ENCODE measurements at places on chromosomes 7 and 10.

- no peak for DNase-seq
Observed at GRCh38 chr7:6128205-6128604, 97.0 kb downstream of the ANKRD61 start.

DNA sequence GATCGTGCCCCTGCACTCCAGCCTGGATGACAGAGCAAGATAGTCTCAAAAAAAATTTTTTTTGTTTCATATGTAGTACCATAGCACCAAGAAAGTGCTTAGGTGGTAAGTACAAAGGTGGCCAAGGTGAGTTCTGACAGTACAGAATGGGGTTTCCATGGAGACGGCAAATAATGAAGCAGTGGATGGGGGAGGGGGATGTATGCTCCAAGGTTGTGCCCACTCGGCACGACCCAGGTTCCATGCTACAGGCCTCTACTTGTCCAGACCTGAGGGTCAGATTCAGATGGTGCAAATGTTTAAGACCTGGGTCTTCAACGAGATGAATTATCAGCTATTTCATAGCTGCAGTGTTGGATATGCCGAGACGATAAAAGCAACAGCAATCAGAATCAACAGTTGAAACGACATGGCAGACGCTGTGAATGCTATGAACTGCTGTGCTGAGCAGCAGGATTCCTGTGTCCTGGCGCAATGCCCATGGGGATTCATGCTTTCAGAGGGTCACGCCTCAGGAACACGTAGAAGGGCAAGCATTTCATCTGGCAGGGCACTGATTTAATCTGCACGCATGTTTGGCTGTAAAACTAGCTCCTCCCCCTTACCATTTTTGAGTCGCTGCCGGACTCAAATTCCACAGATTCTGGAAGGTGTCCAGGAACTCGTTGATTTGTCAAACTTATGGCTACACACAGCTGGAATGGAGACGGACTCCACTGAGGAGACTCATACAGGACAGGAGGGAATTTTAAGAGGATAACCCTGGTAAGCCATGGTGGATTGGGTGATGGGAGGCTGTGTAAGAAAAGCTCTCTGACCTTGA lies 256.5 kb downstream of the FRMD4A start:
- no peak for DNase-seq

- no peak for DNase-seq
Observed at GRCh38 chr7:16114633-16115032, 306.7 kb downstream of the CRPPA start.

DNA sequence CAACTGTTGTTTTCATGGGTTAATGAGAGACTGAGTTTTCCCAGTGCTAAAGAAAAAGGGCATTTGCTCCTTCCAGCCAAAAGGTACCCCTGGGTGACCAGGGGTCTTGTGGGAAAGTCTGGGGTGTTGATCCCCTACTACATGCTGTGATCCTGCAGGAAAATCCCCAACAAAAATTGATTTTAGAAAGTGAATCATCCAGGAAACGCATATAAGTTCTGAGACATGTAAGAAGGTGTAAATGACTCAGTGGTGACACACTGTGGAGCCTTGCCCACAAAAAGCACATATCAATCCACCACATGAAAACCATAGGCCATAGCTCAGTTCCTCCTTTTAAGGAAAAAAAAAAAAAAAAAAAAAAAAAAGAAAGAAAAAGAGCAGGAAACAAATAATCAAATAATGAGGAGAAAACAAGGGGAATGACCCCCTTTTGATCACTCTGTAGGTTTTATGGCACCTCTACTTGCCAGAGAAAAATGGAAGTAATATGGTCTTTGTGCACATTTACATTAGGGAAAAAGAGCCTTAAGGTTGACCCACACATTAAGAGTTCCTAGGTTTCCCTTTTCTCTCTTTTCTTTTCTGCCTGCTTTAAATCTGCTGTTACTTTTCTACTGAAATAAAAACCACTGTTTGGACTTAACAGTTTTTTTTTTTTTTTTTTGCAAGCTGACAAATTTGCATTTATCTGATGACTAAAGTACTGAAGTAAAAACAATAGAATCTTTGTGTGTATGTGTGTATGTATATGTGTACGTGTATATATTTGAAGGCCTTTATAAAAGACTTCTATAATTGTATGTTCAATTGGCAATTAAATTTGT lies 386.0 kb downstream of the KIF20B start:
- peak; percentile 69 for DNase-seq

DNA sequence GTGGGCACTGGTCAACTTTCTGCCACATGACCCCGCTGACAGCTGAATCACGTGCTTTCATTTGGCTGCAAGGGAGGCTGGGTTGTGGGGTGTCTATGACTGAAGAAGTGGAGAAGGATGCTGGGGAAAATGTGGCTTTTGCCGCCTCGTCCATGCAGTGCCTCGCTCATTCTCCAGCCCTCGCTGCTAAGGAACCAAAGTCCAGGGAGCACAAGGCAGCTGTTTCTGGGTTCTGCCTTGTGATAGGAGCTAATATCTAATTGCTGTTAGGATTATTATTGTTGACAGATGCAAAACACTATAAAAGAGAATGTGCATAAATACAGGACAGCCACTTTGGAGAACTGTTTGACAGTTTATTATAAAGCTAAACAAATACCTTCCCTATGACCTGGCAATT lies 4.9 kb upstream of the CAMK2B start:
- no peak for DNase-seq

DNA sequence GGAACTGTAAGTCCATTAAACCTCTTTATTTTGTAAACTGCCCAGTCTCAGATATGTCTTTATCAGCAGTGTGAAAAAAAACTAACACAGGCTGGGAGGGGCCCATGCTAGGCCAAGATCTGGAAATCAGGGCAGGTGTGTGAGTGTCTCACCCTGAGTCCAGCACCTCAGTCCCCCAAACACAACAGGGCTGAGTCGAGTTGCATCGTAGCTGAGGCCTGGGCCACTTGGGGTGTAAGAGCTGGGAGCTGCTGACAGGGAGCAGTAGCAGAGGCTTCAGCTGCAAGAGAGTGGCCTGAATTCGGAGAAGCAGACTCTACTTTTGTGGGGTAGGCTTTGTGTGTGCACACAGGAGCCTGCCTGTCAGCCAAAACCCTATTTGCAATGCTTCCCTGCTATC lies 553.1 kb downstream of the PTPRN2 start:
- no peak for DNase-seq

DNA sequence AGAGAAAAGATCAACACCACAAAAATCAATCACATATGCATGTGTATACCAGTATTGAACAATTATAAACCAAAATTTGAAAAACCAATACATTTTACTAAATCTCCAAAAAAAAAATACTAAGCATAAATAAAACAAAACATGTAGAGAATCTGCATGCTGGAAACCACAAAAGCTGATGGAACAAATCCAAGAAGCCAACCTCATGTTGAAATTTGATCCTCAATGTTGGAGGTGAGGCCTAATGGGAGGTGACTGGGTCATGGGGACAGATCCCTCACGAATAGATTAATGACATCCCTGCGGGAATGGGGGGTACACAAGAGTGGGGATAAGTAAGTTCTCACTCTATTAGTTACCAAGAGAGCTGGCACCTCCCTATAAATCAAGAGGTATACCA lies 82.5 kb downstream of the OAT start:
- DNase-seq, result no peak

GRCh38 chr7:16055263-16055976 lies 365.9 kb downstream of the CRPPA start:
- DNase-seq, result no peak

GRCh38 chr10:11331726-11332125 lies 279.7 kb downstream of the USP6NL start:
- DNase-seq, result no peak

GRCh38 chr10:106457522-106457921 lies 707.0 kb downstream of the SORCS1 start:
- DNase-seq, result no peak

- no peak for DNase-seq
Observed at GRCh38 chr10:7082967-7083366, 327.9 kb downstream of the SFMBT2 start.

GRCh38 chr7:2405201-2405600 lies 1.8 kb downstream of the CHST12 start:
- DNase-seq, result no peak

- no peak for DNase-seq
Observed at GRCh38 chr10:116803451-116804249, 45.6 kb upstream of the ENO4 start.

DNA sequence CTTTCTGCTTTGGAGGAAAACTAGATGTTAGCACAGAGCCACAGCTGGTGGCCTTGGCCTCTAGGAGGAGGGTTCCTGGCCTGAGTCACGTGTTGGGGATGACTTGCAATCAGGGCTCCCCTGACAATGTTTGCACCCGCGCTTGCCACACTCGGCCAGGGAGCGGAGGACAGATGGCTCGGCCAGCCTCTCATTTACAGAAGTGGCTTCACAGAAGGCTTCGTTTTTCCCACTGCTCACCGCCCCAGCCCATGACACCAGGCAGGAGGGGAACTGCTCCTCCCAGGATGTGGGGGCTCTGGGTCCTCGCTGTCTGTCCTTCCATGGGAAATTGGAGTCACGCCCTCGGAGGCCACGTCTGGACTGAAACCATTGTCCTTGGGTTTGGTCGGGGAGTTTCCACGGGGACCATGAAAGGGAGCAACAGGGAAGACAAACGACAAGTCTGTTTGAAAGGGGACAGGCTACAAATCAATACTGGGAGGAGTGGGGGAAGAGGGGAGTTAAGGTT lies 49.6 kb upstream of the UBE3C start:
- DNase-seq, result no peak

- DNase-seq, result no peak
Observed at GRCh38 chr10:128305601-128306345, 179.6 kb upstream of the MKI67 start.

DNA sequence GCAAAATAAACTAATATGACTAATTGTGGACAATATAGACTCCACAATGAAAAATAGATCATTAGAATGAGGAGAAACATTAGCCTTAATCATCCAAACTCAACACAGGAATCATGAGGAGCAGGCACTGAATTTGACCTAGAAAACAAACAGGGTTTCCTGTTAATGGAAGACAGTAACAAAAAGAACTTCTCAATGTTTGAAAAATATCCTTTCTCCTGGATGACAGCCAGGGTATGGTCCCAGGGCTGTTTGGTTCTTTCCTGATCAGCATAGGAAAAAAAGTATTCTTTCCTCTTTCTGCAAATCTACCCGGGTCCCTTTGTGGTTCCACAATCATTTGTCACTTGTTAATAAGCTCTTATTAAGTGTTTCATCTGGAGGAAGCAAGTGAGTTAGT lies 145.3 kb upstream of the SVIL start:
- no peak for DNase-seq

GRCh38 chr10:118844731-118845521 lies 90.2 kb upstream of the CACUL1 start:
- no peak for DNase-seq

DNA sequence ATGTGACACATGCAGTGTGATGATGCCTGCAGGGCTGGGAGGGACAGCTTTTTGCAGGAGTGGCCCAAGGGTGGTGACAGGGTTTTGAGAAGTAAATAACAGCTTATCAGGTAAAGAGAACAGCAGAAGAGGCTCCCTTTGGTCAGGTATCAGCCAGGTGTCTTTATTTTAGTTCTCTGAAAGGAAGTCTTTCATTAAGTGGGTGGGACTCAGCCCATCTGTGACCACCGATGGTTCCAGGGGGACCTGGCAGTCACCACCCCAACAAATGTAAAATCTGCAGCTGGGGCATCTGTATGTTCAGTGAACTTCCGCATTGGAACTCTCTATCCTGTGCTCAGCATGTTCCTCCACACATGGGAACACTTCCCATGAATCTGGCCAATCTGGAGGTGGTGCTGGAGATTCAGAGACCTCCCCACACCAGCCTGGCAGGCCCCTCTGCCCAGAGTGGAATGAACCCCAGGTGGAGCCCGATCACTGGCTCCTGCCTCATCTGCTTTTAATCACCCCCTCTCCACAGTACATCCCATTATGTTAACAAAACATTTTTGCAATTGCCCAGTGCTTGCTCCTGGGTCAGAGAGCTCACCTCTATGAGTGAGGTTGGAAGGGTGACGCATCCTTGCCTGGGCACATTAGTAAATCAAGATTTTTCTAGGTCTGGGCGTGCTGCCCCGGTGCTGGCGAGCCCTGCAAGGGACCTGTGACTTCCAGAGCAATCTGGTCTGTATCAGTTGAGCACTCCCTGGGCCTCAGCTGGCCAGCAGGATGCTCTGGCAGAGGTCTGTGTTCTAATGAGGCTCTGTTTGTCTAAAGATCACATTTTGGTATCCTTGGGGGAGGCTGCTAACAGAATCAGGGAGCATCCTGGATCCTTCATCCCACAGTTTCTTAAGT lies 140.4 kb upstream of the GDF10 start:
- DNase-seq, result no peak

- no peak for DNase-seq
Observed at GRCh38 chr10:52652431-52653262, 119.9 kb downstream of the MBL2 start.

DNA sequence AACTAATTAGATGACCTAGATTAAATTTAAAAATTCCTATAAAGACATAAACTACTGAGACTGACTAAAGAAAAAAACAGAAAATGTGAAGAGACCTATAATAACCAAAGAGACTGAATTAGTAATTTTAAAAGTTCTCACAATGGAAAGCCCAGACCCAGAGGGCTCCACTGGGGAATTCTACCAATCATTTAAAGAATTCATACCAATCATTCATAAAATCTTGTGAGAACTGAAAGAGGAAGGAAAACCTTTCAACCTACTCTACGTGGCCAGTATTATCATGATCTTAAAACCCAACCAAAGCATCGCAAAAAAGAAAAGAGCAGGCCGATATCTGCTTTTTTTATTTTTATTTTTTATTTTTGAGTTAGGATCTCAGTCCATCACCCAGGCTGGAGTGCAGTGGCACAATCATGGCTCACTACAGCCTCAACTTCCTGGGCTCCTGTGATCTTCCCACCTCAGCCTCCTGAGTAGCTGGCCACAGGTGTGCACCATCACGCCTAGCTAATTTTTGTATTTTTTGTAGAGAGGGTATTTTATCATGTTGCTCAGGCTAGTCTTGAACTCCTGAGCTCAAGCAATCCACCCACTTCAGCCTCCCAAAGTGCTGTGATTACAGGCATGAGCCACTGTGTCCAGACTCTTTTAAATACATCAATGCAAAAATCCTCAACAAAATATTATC lies 48.6 kb downstream of the DGKI start:
- DNase-seq, result peak; percentile 59

- peak; percentile 62 for DNase-seq
Observed at GRCh38 chr10:75165684-75166622, 44.6 kb upstream of the VDAC2 start.

DNA sequence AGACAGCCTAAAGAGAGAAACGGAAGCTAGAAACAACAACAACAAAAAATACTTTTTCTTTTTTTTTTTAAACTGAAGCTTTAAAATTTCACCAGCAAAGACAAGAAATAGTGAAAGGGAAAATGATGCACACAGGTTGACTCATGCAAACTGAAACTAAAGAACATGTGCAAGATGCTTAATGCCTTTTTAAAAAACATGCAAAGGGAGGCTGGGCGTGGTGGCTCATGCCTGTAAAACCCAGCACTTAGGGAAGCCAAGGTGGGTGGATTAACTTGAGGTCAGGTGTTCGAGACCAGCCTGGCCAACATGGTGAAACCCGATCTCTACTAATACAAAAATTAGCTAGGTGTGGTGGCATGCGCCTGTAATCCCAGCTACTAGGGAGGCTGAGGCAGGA lies 15.1 kb upstream of the CUBN start:
- peak; percentile 9 for DNase-seq

All from GM12878 (cell line).